NCI-H2107 (cell line): ENCODE measurements at places on chromosomes 7 and 10.

GRCh38 chr10:23354630-23355279 is 10.2 kb upstream of the C10orf67 start:
- no peak for DNase-seq

- no peak for DNase-seq
Measured at GRCh38 chr7:71595176-71595575, 463.2 kb downstream of the GALNT17 start.

DNA sequence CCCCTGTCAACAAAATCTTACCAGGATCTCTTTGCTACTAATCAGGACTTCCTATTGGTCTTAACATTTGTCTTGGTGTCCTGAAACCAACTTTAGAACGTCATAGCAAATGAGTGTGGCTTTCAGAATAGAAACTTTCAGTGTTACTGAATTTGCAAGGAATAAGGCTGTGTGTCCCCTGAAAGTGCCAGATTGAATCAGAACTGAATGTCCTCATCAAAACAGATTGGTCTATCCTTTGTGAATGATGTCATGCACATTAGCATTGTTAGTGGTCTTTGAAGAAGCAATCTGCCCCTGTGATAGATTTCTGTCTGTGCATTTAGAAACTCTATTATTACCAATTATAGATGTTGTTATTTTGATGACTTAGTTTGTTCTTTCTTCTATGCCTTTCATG is 119.9 kb downstream of the AGMO start:
- no peak for DNase-seq

- no peak for DNase-seq
Measured at GRCh38 chr10:27345455-27345920, 104.9 kb upstream of the ACBD5 start.

DNA sequence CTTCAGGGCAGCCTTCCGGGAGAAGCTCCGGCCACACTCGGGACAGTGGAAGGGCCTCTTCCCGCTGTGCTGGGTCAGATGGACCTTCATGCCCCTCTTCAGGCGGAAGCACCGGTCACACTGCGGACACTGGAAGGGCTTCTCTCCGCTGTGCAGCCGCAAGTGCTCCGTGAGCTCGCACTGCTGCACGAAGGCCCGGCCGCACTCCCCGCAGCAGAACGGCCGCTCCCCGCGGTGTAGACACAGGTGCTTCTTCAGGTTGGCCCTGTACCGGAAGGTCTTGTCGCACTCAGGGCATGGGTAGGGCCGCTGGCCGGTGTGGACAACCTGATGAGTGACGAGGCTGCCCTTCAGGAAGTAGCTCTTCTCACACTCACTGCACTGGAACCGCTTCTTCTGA is 14.2 kb upstream of the ZNF786 start:
- DNase-seq, result no peak

- DNase-seq, result no peak
Measured at GRCh38 chr7:19296617-19297016, 151.4 kb upstream of the FERD3L start.

- DNase-seq, result no peak
Measured at GRCh38 chr10:104617831-104618230, 23.3 kb upstream of the SORCS3 start.

DNA sequence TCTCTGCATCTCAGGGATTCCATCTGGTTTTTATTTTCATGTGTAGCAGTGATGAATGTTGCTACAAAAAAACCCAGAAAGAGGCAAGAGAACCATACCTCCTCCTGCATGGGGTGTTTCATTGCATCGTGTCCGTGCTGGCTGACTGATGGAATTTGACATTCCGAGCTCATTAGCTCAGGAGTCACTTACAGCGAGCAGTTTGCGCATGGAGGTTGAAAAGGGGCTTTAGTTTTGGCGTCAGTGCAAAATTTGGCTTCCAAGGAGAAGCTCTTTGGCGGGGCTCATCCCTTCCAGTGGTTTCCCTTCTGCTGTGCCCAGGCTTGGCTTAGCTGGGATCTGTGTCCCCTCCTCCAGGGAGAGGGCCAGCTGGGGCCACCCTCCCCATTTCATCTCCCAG is 25.8 kb downstream of the EMX2 start:
- no peak for DNase-seq
